ENCODE measurements at places on chromosomes 5 and 9.

- DNase-seq = peak; percentile 9
Measured at GRCh38 chr9:129944506-129945116, 98.4 kb downstream of the FNBP1 start.

DNA sequence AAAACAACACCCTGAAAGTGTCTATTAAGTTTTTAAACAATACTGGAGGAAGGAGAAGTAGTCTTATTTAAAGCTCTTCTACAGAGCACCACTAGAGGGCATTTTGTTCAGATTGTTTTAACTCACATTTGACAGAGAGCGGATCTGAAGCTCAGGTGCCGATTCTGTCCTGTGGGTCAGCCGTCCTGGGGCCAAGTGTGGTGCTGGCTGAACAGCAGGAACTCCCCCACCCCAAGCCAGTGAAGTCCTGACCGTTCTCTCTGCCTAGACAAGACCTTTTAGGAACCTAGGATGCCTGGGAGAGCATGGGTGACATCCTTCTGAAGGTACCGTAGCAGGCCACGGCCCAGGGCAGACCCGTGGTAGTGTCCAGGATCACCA is 3.9 kb downstream of the EXOC3 start:
- DNase-seq = no peak

DNA sequence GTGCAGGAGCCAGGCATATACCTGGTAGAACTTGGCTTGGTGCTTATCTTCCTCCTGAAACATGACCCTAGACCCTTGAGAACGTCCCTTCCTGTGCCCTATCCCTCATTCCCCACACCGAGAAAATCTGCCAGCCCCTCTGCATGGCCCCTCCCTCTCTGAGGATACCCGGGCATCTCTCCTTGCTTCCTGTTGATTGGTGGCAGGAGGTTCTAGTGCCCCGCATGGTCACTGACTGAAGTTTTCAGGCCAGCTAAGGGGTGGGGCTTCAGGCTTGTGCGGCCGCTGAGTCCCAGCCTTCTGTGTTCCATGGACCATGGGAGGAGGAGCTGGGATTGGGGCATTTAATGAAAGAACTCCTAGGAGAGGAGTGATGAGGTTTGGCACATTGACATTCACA is 22.8 kb downstream of the IGIP start:
- DNase-seq = no peak

GRCh38 chr5:135190416-135191083 is 156.5 kb upstream of the PITX1 start:
- DNase-seq = no peak

DNA sequence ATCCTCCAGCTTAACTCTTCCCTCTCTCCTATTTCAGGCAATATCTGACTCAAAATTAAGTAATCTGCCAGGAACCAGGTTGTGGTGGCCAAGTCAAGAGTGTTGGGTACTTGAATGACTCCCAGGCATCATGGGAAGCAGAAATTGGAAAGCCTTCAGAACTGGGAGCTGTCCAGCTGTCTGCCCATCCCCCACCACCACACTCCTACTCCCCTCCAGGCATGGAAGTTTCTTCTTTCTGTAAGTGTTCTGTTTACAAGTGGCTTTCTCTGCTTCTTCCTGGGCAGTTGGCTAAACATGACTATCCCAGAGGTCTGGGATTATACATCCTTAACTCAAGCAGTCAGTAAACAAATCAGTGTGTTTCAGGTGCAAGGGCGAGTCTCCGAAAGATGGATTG is 14.6 kb upstream of the PBX3 start:
- DNase-seq = no peak

- no peak for DNase-seq
Measured at GRCh38 chr9:125604196-125604595, 102.8 kb downstream of the MAPKAP1 start.

GRCh38 chr5:129112295-129112694 is 17.7 kb downstream of the ISOC1 start:
- no peak for DNase-seq

DNA sequence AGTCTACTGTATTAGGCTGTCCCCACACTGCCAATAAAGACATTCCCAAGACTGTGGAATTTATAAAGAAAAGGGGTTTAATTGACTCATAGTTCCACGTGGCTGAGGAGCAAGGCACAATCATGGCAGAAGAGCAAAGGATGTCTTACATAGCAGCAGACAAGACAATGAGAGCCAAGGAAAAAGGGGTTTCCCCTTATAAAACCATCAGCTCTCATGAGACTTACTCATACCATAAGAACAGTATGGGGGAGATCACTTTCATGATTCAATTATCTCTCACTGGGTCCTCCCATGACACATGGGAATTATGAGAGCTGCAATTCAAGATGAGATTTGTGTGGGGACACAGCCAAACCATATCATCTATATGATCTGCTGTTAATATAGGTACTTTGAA is 14.8 kb upstream of the FSTL4 start:
- no peak for DNase-seq
